ENCODE measurements at places on chromosomes 13 and 19.
A peak's percentile ranks its signal among the peaks of the same experiment; 100 is the strongest.

DNA sequence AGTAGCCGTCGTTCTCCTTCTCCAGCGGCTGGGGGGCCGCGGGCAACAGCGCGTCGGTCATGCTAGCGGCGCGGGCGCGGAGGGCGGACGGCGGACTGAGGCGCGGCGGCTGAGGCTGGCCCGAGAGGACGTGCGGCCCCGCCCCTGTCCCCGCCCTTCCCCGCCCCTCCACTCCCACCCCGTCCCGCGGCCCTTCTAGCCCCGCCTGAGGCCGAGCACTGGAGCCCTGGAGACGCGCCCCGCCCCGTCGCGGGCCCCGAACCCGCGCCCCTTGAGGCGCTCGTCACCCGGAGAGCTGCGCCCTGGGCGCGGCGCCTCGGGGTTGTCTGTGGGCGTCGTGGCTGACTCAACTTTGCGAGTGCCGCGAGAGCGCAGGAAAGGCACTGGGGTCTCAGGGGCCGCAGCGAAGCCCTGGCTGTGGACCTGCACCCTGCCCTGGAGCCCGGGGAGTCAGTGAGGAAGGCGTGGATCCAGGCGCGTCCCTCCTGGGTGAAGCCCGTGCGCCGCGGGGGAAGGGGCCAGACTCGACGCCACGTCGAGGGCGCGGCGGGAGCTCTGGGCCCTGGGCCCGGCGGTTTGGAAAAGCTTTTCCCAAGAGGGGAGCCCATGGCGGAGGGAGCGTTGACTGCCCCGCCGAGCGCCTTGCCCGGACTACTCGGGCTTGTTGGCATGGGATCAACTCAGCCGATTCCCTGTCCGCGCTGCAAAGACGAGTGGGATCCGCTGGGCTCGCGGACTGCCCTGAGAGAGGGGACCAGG is at the start of gene RHPN2:
TSS of gene RHPN2 (minus strand) at position 97 of the 759 bp plus-strand sequence. CDS start at position 61, 36 bp downstream.
- DNase-seq: peak; percentile 5

- no peak for DNase-seq
These were observed 509 bp downstream of the TPP2 start for GRCh38 chr13:102597029-102597961.

GRCh38 chr13:110698689-110699088 is 7.2 kb downstream of the CARS2 start:
- no peak for DNase-seq

- DNase-seq: no peak
These were observed 59.4 kb upstream of the WASF3 start for GRCh38 chr13:26497968-26498511.

DNA sequence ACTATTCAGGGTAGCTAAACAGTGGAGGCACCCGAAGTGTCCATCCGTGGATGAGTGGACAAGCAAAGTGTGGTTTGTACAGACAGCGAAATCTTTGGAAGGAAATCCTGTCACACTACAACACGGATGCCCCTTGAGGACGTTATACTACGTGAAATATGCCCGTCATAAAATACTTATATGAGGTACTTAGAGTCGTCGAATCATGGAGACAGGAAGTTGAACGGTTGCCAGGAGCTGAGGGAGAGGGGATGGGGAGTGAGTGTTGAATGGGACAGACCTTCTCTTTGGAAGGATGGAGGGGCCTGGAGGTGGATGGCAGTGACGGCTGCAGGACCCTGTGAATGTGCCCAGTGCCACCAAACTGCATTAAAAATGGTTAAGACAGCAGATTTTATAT is 11.6 kb downstream of the ATP4B start:
- DNase-seq: no peak

DNA sequence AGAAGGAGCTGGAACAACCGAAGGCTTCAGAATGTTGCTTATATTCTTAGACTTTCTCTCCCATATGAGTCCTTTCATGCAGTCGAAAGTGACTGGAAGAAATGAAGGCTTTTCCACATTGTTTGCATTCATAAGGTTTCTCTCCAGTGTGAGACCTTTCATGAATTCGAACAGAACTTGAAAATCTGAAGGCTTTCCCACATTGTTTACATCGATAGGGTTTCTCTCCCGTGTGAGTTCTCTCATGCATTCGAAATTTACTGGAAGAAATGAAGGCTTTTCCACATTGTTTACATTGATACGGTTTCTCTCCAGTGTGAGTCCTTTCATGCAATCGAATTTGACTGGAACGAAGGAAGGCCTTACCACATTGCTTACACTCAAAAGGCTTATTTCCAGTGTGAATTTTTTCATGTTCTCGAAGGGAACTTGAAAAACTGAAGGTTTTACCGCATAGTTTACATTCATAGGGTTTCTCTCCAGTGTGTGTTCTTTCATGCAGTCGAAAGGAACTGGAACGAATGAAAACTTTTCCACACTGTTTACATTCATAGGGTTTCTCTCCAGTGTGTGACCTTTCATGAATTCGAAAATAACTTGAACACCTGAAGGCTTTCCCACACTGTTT is 21.5 kb downstream of the ZNF14 start:
- no peak for DNase-seq

- DNase-seq: no peak
These were observed 6.1 kb upstream of the CEACAM7 start for GRCh38 chr19:41694196-41694595.

DNA sequence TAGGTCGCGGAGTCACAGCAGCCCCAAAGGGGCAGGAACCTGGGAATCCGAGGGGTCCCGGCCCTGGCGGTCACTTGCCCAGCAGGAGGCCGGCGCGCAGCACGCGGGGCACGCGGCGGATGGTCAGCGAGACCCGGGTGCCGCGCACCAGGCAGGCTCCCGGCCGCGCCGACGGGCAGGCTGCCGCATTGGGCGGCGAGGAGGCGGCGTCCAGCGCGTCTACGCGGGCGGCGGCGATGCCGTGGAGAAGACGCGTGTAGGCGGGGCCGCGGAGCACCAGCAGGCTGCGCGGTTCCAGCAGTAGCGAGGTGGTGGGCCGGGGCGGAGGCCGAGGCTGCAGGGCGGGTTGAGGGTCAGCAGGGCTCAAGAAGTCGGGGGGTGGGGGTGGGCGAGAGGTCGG is 607 bp upstream of the SYNE4 start:
- no peak for DNase-seq

DNA sequence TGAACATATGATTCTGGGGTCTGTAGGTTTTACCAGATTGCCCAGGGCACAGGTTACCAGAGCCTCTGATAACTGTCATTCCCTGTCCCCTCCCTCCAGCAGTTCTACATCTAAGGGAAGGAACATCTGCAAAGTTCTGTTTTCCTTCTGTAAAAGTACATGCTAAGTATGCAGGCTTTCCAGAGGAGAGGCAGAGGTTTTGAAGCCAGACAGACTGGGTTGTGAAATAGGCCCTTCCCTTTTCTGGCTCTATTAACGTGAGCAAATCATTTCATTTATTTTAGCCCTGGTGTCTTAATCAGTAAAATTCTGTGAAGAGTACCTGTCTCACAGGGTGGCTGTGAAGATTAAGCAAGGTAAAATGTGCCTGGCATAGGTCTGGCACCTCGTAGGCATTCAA is 66.1 kb upstream of the C1QTNF9 start:
- no peak for DNase-seq

DNA sequence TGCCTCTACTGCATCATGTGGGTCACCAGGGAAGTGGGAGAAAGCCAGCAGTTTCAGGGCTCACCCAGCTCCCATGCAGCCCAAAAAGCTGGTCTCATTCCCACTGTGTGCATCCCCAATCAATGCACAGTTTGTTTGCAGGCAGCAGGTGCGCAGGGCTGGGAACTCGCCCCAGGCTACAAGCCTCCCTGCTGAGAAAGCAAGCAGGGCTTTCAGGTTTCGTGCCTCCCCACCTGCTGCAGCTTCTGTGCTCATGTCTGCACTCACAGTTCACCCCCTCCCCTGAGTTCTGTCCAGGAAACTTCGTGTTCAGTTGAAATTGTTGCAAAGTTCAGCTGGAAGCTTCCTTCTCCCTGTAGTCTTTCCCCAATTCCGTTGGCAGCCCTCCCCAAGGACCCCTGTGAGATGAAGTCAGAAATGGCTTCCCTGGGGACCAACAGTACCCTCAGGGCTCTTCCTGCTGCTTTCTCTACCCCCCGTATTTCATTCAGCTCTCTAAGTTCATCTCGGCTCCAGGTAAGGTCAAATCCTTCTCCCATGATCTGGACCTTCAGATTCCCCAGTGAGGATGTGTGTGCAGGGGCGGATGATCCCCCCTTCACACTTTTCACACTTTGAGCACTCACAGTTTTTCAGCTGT is 10.3 kb upstream of the KLK3 start:
- no peak for DNase-seq

DNA sequence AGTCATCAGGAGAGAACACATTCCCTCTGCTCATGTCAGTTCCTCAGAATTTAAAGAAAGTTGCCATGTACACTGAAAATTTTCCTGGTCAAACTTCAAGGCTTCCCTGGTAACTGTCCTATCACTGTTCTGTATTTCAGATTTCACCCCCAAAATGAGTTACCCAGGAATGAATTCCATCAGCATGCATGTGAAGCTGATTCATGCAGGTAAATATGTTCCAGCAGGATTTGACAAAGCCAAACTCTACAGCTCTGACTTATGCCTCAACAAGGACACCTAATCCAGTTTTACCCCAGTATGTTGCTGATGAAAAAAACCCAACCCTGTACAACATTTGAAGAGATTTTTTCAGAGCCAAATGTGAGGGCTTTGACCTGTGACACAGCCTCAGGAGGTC is 21.5 kb downstream of the LIG4 start:
- DNase-seq: no peak

DNA sequence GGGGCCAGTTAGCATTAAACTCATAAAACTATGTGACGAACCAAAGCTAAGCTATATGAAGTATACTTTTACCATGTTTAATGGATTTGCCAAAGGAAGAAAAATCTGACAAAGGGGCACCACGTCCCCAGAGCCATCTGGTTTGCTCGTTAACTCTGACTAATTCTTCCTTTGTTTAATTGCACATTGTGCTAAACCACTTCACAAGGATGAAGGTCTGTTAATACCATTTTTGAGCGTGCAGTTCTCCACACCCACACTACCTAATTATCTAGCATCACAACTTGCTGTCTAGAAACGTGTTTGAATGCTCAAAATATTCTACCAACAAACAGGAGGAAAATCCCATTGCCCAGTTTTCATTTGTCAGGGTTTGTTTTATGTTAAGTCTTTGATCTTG is 74.8 kb downstream of the COL4A1 start:
- no peak for DNase-seq

GRCh38 chr13:50713523-50714248 is 129.8 kb downstream of the DLEU7 start:
- no peak for DNase-seq

GRCh38 chr13:29948244-29948643 is 97.8 kb upstream of the UBL3 start:
- no peak for DNase-seq

- DNase-seq: no peak
These were observed 1.8 kb downstream of the RAP2A start for GRCh38 chr13:97435794-97436193.

DNA sequence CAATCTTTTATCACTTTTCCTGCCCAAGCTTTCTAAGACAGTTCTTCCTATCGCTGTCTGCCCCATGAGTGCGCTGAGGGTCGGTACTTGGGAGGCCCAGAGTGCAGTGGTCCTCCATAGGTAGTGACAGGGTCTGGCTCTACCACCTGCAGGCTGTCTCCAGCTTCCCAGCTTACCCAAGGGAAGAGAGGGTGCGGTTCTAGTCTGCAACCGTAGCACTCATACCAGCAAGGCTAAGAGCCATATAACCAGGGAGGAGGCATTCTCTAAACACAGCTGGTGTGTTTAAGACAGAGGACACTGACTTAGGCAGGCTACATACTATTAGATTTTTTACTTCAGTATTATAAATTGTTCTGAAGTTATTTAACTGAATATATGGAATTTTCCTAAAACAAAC is 8.2 kb downstream of the PROZ start:
- DNase-seq: no peak

DNA sequence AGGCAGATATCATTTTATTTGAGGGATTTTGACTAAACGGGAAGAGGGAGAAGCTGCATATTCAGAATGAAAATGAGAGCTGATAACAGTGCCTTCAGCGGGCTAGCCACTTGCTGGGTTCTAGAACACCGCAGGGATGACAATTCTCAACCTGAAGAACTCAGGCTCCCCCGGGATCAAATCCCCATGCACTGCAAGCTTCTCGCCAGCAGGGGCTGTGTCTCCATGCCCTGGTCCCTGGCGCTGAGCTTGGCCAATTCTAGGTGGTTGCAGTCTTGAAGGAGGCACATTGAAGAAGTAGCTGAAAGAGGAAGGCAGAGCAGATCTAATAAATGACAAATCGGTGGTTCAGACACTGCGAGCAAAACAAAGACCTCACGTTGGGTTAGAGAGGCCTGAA is 128.7 kb downstream of the UQCRFS1 start:
- no peak for DNase-seq

DNA sequence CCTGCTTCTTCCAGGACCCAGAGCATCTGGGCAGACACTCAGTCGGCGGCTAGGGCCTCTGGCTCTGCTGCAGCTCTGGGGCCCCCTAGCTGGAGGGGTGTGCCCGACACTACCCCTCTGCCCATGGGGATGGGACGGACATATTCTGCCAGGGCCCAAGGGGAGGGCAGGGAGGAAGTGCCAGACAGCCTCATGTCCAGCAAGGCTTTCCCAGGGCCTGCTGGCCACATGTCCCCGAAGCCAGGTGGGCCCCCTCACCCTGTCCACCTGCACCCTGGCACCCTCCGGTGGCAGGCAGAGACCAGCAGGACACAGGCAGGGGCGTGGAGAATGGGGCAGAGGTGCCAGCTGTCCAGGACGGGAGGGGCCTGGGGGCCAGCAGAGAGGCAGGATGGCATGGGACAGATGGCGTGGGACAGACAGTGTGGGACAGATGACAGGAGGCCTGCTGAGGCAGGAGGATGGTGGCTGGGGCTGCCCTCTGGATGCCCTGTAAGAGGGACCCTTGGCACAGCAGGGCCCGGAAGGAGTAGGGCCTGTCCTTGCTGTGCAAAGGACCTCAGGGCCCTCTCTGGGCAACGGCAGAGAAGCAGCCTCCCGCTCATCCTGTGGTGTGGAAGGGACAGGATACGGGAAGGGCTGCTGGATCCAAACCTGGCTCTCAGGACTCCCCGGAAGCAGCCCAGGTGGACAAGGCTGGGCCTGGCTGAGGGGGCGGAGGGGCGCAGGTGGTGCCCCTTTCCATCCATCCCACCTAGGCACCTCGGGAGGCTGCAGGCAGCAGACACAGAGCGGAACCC is 29.1 kb downstream of the CEBPG start:
- no peak for DNase-seq

GRCh38 chr19:55484593-55485438 is at the start of gene NAT14:
NAT14 (plus strand) TSS chr19:55485188; CDS start chr19:55485709, 521 bp downstream.
- DNase-seq: no peak

- no peak for DNase-seq
These were observed 99.4 kb downstream of the WASF3 start for GRCh38 chr13:26656919-26657318.

- no peak for DNase-seq
These were observed 290.1 kb downstream of the FOXO1 start for GRCh38 chr13:40376296-40376849.

- DNase-seq: no peak
These were observed 10.0 kb downstream of the KCNC3 start for GRCh38 chr19:50319156-50319555.

Data from pulmonary artery endothelial cell (primary cell).